Occipital lobe (tissue), 3 donors: ENCODE measurements at places on chromosomes 6 and 20. TPM values are rescaled to one million over a fixed set of nuclear protein-coding genes. Genes with fewer than 3 reads are reported as not detected.

SLC26A8 gene
- 5.3 TPM for total RNA-seq

FILIP1 gene
- 4.5 TPM for total RNA-seq

TRAPPC3L gene
- total RNA-seq: not detected

TRIM15 gene
- not detected for total RNA-seq

GABRR1 gene
- total RNA-seq: not detected
